ENCODE measurements at places on chromosomes 6 and 20. TPM values are rescaled to one million over a fixed set of nuclear protein-coding genes. Genes with fewer than 3 reads are reported as not detected.
A peak's percentile ranks its signal among the peaks of the same experiment; 100 is the strongest.

DNA sequence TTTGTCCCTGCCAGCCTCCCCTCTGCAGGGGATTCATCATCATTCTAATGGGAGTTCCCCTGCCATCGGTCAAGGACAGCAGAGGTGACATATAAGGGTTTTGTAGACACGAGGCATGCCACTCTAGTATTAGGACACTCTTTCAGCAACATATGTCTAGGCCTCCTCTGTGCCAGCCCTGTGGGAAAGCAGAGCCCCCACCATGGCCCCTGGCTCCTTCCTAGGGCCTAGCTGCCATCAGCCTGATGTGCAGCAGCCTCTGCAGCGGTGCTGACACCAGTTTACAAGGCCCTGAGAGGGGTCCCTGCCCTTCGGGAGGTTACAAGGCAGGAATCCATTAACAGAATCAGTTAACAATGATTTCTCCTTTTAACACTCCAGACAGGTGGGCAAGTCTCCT is 32.5 kb downstream of the TMEM242 start:
- no peak for DNase-seq
- H3K4me3 ChIP-seq: no peak overlapping the region
- H3K27ac ChIP-seq: no peak overlapping the region
- no peaks in the 10 kb centered on the region for H3K36me3 ChIP-seq

- H3K4me1 ChIP-seq: no peaks in the 10 kb centered on the region
- H3K4me3 ChIP-seq: no peak overlapping the region
- H3K27ac ChIP-seq: no peak overlapping the region
Observed at GRCh38 chr6:903761-904160, 210.8 kb upstream of the EXOC2 start.

GRCh38 chr6:33092385-33092784 is 16.6 kb downstream of the HLA-DPB1 start:
- H3K27me3 ChIP-seq: no peaks in the 10 kb centered on the region
- DNase-seq: no peak
- H3K36me3 ChIP-seq: no peaks in the 10 kb centered on the region

- no peaks in the 10 kb centered on the region for H3K27me3 ChIP-seq
- no peak for DNase-seq
- peaks cover 8% of the 10 kb centered on the region for H3K36me3 ChIP-seq
- H3K4me1 ChIP-seq: no peaks in the 10 kb centered on the region
- no peak overlapping the region for H3K27ac ChIP-seq
- no peak overlapping the region for H3K4me3 ChIP-seq
Observed at GRCh38 chr6:132341646-132342045, 59.6 kb downstream of the MOXD1 start.

- H3K27ac ChIP-seq: no peak overlapping the region
- no peak overlapping the region for H3K4me3 ChIP-seq
- no peaks in the 10 kb centered on the region for H3K36me3 ChIP-seq
- H3K4me1 ChIP-seq: no peaks in the 10 kb centered on the region
- H3K27me3 ChIP-seq: no peaks in the 10 kb centered on the region
Observed at GRCh38 chr6:33589731-33590530, 9.9 kb upstream of the BAK1 start.

ATRN gene
- 23.1 TPM for total RNA-seq

B3GAT2 gene
- 0.24 TPM for total RNA-seq

- no peaks in the 10 kb centered on the region for H3K27me3 ChIP-seq
- H3K36me3 ChIP-seq: peaks cover 5% of the 10 kb centered on the region
- no peaks in the 10 kb centered on the region for H3K4me1 ChIP-seq
- peak; percentile 83 for DNase-seq
- no peak overlapping the region for H3K27ac ChIP-seq
Observed at GRCh38 chr20:4091490-4092479, 76.4 kb upstream of the RNF24 start.

- no peak overlapping the region for H3K4me3 ChIP-seq
- no peaks in the 10 kb centered on the region for H3K36me3 ChIP-seq
- DNase-seq: no peak
- H3K27me3 ChIP-seq: no peaks in the 10 kb centered on the region
- H3K27ac ChIP-seq: no peak overlapping the region
Observed at GRCh38 chr6:11434565-11435326, 102.8 kb upstream of the TMEM170B start.

TUBB1 gene
- total RNA-seq: not detected

ANKEF1 gene
- total RNA-seq: 9.7 TPM

- H3K27ac ChIP-seq: no peak overlapping the region
- peaks cover 30% of the 10 kb centered on the region for H3K36me3 ChIP-seq
- H3K27me3 ChIP-seq: no peaks in the 10 kb centered on the region
Observed at GRCh38 chr6:34992376-34992775, 103.3 kb downstream of the ANKS1A start.

GRCh38 chr6:135796643-135797305 is 54.7 kb upstream of the PDE7B start:
- no peaks in the 10 kb centered on the region for H3K27me3 ChIP-seq
- no peak overlapping the region for H3K4me3 ChIP-seq
- no peak for DNase-seq
- H3K4me1 ChIP-seq: no peaks in the 10 kb centered on the region
- no peaks in the 10 kb centered on the region for H3K36me3 ChIP-seq
- H3K27ac ChIP-seq: no peak overlapping the region

DNA sequence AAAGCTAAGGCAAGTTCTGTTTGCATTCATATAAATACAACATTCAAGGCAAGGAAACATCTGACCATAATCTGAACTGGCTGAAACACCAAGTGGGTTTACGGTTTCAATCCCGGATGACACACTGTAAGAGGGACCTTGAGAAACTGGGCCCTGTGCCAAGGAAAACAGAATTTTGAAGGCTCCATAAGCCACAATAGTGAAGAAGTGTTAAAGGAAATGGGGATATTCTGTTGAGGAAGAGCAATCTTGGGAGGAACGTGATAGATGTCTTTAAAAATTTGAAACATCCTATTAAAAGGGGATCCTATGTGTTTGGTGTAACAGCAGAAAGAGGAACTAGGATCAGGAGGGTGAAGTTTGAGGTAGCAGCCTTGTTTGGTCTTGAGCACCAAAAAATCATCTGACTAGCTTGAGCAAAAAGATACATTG is 82.4 kb upstream of the TAB2 start:
- no peak for DNase-seq
- H3K4me3 ChIP-seq: no peak overlapping the region
- H3K27ac ChIP-seq: no peak overlapping the region
- H3K36me3 ChIP-seq: no peaks in the 10 kb centered on the region

HEBP2 gene
- 57.8 TPM for total RNA-seq

CST5 gene
- not detected for total RNA-seq

PPP1R14C gene
- total RNA-seq: 0.37 TPM

SYCP2 gene
- 0.70 TPM for total RNA-seq

DNA sequence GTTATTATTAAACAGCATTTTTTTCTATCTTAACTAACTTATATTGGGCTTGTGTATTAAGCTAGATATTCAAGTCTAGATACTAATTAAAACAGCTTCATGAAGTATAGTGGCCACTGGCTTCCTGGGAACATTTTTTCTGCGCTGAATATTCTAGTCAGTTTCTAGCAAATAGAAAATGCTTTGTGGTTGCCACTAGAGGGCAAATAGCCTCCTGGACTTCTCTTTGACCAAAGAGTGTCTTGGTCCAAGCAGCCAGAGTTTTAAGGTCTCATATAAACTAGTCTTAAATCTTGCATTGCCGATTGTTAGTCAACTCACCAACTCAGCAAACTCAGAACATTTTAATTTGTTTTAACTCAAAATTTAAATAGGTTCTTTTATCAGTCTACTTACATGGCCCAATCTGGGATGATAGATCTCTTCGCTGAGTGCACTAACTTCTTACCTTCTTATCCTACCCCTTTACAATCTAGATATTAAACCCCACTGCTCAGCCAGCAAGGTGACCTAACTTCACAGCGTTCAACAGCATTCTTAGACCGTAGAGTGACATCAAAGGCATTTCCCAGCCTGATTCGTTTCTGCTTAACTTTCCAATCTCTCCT is 24.6 kb upstream of the ID4 start:
- H3K36me3 ChIP-seq: no peaks in the 10 kb centered on the region
- no peak overlapping the region for H3K4me3 ChIP-seq
- no peak overlapping the region for H3K27ac ChIP-seq

MYO6 gene
- total RNA-seq: 48.1 TPM

- no peak for DNase-seq
- H3K4me1 ChIP-seq: no peaks in the 10 kb centered on the region
- peaks cover 94% of the 10 kb centered on the region for H3K36me3 ChIP-seq
- no peaks in the 10 kb centered on the region for H3K27me3 ChIP-seq
Observed at GRCh38 chr20:61993058-61993457, 72.6 kb downstream of the TAF4 start.

DNA sequence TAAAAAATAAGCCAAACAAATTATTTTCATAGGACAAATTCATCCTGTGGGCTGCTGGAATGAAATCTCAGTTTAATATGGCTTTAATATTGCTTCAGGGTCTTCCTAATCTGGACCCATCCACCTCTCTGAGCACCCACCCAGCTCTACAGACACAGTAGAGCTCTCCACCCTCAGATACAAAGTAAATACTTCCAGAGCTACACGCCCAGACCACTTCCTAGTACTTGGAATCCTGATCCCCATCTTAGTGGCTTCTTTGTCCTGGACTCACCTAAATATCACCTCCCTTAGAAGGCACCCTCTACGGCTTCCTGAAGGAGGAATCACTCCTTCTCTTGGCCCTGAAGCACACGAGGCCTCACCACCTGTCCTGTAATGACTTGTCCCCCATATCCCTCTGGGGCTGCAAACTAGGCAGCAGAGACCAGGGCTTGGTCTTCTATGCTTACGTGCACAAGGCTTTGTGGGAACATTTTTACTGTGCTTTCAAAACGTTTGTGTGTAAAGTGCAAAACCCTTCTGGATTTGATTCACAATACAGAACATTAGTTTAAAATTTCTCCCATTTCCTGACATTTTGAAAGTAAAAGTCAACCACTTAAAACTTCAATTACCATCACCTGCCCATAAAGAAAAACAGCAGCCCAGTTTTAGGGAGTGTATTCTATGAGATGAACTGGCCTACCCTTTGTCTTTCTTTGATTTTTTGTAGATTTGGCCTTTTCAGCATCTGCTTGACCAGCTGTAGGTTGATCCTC is 2.4 kb downstream of the CTCFL start:
- H3K4me1 ChIP-seq: no peaks in the 10 kb centered on the region
- H3K36me3 ChIP-seq: no peaks in the 10 kb centered on the region
- H3K4me3 ChIP-seq: no peak overlapping the region
- no peaks in the 10 kb centered on the region for H3K27me3 ChIP-seq

C2 gene
- total RNA-seq: 0.86 TPM

SGK2 gene
- total RNA-seq: not detected

PRICKLE4 gene
- total RNA-seq: 0.70 TPM

DNA sequence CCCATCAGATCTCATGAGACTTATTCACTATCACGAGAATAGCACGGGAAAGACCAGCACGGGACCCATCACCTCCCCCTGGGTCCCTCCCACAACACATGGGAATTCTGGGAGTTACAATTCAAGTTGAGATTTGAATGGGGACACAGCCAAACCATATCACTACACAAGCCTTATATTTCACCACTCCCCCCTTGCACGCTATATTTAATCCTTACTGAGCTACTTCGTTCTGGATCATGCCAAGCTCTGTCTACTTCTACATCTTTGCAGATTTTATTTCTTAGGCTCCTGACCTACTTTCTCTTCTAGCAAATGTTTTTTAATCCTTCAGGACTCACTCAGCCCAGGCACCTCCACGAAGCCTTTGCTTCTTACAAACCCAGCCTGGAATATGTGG is 452.6 kb upstream of the SOX4 start:
- no peak overlapping the region for H3K27ac ChIP-seq
- H3K4me1 ChIP-seq: no peaks in the 10 kb centered on the region
- no peak for DNase-seq

- no peaks in the 10 kb centered on the region for H3K27me3 ChIP-seq
- H3K27ac ChIP-seq: no peak overlapping the region
- DNase-seq: no peak
- no peaks in the 10 kb centered on the region for H3K4me1 ChIP-seq
Observed at GRCh38 chr6:135314543-135314942, 133.4 kb downstream of the MYB start.

Data from H9 (cell line).